ENCODE measurements at places on chromosomes 2 and 18. TPM values are rescaled to one million over a fixed set of nuclear protein-coding genes. Genes with fewer than 3 reads are reported as not detected.
A peak's percentile ranks its signal among the peaks of the same experiment; 100 is the strongest.

- DNase-seq = peak; percentile 68
Measured at GRCh38 chr2:69973335-69973735, 11.9 kb upstream of the ASPRV1 start.

The GPR39 gene
- total RNA-seq = 3.8 TPM

The APLF gene
- 5.1 TPM for total RNA-seq

The PAIP2B gene
- total RNA-seq = under 0.01 TPM

DNA sequence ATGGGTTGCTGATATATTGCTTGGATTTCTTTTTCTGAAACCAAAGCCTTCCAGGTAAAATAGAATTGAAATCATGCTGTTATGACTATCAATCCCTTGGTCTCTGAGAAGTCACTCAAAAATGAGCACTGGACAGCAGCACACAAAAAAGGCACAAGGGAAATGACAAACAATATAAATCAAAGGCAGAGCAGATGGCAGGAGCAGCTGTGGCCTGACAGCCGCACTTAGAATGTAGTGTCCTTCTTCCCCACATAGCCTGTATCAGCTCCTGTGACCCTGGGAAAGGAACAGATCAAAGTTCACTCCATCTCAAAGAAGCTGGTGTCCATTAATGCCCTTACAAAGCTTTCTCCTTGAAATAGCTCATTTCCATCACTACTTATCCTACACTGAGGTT lies 326.7 kb downstream of the SUCLG1 start:
- DNase-seq = no peak

GRCh38 chr2:54586494-54586893 lies 130.4 kb downstream of the SPTBN1 start:
- DNase-seq = no peak

GRCh38 chr2:9360701-9361100 lies 62.6 kb downstream of the ITGB1BP1 start:
- peak; percentile 57 for DNase-seq

DNA sequence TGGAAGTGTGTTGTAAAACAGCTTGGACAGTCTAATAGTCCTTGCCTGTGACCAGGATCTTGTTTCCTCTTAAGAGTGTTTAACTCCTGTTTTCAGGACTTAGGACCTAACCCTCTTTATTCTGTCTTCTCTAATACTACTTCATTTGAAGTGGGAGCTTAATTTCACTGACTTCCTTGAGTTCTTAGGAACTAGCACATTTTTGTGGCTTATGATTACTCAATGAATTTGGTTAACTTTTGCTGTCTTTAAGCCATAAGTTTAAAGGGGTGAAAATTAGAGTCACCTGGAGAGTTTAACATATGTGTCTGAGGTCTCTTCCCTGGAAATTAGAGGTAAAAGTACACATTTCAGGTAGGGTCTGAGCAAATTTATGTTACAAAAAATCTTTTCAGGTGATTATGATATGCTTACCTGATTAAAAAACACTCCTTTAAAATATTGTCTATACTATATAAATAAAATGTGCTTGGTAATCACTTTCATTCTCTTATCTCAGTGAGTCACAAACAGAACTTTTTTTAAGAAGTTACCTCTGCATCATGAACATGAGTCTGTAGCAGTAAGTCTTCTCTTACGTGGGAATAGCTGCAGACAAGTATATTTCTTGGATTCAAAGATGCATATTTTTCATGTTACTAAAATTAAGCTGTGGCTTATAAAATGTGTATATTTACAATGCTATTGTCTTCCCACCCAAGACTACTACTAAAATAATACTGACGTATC lies 52.7 kb downstream of the ATP9B start:
- peak; percentile 26 for DNase-seq

The ADD2 gene
- under 0.01 TPM for total RNA-seq

DNA sequence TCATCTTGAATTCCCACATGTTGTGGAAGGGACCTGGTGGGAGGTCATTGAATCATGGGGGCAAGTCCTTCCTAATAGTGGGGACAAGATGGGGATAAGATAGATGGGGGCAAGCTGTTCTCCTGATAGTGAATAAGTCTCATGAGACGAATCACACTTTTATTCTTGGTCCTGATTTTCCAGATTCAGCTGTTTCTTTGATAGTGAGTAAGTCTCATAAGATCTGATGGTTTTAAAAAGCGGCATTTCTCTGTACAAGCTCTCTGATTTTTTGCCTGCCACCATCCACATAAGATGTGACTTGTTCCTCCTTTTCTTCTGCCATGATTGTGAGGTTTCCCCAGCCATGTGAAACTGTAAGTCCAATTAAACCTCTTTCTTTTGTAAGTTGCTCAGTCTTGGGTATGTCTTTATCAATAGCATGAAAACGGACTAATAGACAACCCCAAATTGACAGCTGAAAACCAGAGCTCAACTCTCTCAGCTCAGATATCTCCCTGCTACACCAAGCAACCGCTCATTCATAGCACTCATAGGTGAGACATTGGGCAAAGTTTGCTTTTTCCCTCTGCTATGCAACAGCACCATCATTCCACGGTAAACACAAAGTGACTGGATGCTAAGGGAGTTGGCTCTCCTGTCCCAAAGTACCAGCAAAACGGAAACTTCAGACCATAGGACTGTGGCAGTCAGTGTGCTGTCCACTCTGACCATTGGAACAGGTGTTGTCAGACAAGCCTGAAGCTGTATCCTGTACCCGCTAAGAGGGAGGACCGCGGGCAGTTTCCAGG lies 44.9 kb upstream of the TBC1D8 start:
- no peak for DNase-seq

DNA sequence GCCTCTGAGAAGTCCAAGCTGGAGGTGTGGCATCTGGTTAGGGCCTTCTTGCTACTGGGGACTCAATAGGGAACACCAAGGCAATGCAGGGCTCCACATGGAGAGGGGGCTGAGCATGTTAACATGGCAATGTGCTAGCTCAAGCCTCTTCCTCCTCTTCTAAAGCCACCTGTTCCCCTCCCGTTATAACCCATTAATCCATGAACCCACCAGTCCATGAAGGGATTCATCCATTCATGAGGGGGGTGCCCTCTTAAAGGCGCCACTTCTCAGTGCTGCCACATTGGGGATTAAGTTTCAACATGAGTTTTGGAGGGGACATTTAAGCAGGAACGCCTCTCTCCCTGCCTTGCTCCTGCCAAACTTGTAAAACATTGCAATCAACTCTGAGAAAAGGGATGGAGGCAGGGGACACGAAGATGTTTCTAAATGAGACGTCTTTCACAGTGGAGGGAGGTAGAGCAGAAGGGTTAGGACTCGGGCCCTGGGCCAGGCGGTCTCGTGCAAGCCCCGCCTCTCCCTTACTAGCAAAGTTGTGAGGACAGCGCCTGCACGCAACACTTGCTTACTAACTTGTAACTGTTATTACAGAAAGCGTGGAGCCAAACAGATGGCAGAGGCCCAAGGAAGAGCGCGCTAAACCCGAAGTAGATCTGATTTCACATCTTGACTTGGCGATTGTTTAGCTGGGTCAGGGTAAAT lies 118.2 kb upstream of the ZNF516 start:
- DNase-seq = no peak

DNA sequence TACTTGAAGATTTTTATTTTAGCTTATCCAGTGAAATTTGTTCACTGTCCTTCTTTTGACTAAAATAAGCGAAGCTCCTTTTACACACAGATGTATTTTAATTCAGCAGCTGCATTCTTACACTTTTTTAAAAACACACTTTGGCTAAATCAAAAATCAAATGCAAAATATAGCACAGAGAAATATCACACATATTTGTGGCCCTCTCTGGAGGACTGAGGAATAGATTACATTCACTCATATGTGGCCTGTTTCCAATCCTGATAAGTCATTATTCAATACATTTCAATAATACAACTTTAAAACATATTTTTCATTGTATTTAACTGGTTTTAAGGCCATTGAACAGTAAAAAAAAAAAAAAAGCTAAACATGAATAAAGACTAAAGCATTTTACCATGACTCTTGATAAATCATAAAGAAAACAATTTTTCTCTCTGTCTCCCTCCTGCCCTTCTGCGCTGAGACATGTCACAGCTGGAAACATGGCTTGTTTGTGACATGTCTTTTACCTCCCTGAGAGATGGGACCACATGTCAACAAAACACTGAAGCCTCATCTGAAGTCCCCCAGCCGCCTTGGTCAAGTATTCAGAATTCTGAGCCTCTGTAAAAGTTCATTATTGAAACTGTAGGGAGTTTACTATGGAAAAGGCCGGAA lies 221.0 kb downstream of the ZNF407 start:
- DNase-seq = no peak

The LBH gene
- total RNA-seq = 285 TPM

The FAM161A gene
- 0.76 TPM for total RNA-seq

- DNase-seq = no peak
Measured at GRCh38 chr18:3405713-3406112, 44.3 kb upstream of the TGIF1 start.

The LIMS4 gene
- total RNA-seq = 1.0 TPM

The MAPRE3 gene
- 7.9 TPM for total RNA-seq

The CHRND gene
- total RNA-seq = not detected

The AQP12A gene
- total RNA-seq = not detected

The WDR35 gene
- 7.3 TPM for total RNA-seq

GRCh38 chr2:166373951-166374350 lies 1.8 kb downstream of the SCN9A start:
- peak; percentile 59 for DNase-seq
